ENCODE measurements at places on chromosomes 3 and 15. TPM values are rescaled to one million over a fixed set of nuclear protein-coding genes. Genes with fewer than 3 reads are reported as not detected.

Gene C3orf70
- total RNA-seq, result 0.08 TPM

Gene TMIE
- total RNA-seq, result not detected

Gene TTLL13
- not detected for total RNA-seq

Gene SCAANT1
- not detected for total RNA-seq

Gene LIPC
- 1.1 TPM for total RNA-seq

Gene NANOGP8
- total RNA-seq, result not detected

Gene MOBP
- total RNA-seq, result not detected

Gene SLC24A1
- 8.2 TPM for total RNA-seq

Gene GOLGA8J
- total RNA-seq, result not detected

Gene FAM98B
- total RNA-seq, result 3.4 TPM

Gene CCDC13
- total RNA-seq, result 0.39 TPM

Gene CLSTN2
- total RNA-seq, result 0.05 TPM

Gene PPP1R14D
- total RNA-seq, result not detected

Gene PTPRG
- 18.5 TPM for total RNA-seq

Gene CADM2
- not detected for total RNA-seq

Gene PRSS50
- not detected for total RNA-seq

Gene DAZL
- total RNA-seq, result not detected

Gene SLC6A11
- total RNA-seq, result 0.05 TPM

Gene KLHL40
- total RNA-seq, result not detected

Gene AP3B2
- 0.11 TPM for total RNA-seq

Gene GAP43
- total RNA-seq, result not detected

Measured in SJSA1 (cell line).